GM23248 (cell line): ENCODE measurements at places on chromosomes 6 and 20.

DNA sequence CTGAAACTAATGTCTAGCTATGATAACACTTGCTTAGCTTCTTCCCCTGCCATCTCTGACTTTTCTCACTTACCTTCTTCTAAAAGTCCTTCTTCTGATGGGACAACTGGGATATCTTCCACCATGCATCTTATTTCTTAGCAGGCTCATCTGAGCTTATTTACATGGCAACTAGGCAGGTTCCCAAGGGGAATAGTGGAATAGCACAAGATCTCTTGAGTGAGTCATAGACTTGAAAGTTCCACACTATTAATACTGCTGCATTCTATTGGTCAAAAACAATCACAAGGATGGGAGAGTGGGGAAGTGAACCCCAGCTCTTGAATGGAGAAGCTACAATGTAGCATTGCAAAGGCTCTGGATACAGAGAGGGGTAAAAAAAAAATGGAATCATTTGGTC, 142.1 kb downstream of the HAO1 start:
- peak; percentile 20 for DNase-seq

DNA sequence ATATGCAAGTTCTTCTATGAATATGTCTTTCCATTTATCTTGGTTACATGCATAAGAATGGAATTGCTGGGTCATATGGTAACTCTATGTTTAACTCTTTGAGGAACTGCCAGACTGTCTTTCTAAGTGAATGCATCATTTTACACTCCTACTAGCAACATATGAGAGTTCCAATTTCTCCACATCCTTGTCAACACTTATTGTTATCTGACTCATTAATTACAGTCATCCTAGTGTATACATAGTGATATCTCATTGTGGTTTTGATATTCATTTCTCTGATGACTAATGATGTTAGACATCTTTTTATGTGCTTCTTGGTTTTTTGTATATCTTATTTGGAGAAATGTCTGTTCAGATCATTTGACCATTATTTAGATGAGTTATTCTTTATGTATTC, 96.7 kb upstream of the LAMP5 start:
- peak; percentile 36 for DNase-seq

- DNase-seq, result no peak
Measured at GRCh38 chr6:157120534-157121232, 202.6 kb downstream of the TMEM242 start.

DNA sequence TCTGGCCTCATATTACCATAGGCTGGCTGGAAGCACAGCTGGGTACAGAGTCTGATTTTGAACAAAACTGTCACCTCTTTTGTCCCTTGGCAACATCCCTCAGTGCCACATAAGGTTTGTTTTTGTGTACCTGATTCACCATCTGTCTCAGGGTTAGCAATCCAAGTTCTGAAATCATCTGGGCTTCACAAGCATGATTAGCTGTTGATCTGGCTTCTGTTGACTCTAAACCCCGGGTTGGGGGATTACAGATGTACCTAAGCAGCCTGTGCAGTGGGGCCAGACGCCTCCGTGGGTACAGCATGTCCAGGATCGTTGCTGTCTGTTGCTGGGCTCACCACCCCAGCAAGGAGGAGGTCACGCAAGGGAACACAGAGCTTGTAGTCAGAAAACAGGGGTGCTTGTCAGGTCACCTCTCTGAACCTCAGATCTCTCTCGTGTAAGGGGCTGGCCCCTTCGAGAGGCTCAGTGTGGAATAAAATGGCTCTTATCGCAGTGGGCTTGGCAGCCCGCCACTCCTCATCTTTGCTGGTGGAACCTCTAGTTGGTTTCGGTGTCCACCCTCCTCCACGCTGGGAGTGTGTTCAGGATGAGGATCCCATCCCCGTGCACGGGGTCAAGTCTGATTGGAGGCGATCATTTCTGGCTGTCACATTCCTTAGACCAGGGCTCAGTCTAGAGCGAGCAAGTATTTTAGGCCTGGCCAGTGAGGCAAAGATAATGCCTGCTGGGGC, 39.2 kb upstream of the ZNF831 start:
- DNase-seq, result no peak

DNA sequence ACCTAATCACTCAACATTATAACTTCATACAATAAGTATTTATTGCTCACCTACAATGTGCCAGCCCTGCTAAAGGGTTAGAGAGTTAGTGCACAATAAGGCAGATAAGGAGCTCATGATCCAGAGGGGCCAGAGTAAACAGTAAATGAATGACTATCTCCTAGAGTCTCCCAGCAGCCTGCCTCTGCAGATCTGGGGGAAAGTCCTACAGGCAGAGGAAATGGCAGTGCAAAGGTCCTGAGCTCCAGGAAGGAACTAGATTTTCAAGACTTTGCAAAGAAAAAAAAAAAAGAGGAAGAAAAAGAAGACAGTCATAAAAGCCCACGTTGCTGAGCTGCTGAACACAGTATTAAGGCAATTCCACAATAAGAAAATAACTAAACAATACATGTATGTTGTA, 160.1 kb downstream of the SIM1 start:
- no peak for DNase-seq

DNA sequence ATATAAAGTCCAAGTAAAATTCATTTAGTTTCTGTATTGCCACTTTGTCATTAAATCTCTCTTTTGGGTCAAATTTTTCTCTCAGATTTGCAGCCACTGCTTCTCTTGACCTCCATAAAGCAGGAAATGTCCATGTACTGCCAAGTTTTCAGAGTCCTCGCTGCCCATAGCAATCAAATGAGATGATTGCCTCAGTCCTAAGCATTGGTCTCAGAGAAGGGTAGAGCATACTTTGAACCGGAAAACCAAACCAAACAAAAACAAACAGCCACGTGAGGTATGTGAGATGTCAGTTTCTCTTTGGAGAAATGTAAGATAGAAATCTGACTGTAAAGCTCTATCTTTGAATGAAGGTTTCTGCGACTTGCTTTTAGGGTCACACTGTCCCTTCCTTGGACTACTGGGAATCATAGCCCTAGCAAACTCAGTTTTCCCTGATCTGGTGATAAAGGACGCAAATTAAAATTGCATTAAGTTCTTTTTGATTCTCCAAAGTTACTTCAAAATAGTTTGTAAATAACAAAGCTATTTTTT, 505.4 kb upstream of the CITED2 start:
- no peak for DNase-seq

- DNase-seq, result peak; percentile 40
Measured at GRCh38 chr6:164097551-164098398, 683.3 kb downstream of the QKI start.

GRCh38 chr6:111361648-111362047, 121.4 kb downstream of the REV3L start:
- DNase-seq, result peak; percentile 79

DNA sequence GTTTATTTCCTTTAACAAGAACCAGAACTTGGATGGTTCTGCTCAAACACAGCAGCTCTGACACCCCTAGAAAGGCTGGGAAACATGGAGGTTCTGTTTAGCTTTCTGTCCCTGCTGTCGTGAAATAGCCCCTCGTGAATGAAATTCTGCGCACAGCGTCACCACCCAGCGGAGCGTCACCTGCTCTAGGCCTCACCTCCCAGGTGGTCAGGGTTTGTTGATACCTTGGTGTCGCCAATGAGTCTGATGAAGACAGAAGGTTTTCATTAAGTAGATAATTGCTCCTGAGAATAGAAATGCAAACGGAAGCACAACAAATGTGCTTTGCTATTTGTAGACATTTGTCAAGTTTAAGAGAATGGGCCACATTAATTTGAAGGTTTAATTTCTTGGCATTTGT, 135.1 kb downstream of the EDN3 start:
- no peak for DNase-seq

DNA sequence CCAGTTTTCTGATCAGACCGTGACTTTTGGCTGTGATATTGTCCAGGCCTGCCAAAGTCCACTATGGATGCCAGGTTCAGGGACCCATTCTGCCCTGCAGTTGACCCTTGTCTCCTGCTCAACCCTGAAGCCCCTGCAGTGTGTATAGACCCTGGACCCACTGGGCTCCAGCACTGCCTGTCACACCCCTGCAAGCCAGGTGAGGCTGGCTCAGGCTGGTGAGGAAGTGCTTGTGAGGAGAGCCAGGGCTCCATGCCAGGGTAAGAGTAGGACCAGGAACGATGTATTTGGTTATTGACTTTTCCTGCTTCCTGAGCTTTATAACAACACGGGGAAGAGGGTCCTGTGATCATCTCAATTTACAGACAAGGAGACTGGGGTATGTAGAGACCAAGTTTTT, 19.1 kb upstream of the CD93 start:
- no peak for DNase-seq
